ENCODE measurements at places on chromosomes 6 and 20.

DNA sequence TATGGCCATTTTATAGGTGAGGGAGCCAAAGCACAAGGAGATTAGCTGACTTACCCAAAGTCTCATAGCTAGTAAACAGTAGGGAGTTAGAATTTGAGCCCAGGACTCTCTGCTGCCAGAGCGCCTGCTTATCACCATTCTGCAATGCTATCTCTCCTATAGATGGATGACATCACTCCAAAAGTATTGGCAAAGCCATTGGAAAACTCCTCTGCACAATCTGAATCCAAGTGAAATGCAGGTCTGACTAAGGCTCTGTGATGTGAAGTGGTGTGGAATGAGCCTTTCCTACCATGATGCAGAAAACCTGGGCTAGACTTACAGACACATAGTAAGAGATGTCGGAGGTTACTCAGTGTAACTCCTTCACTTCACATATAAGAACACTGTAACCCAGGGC lies 106.3 kb downstream of the GRM1 start:
- no peak for DNase-seq

GRCh38 chr6:160163425-160163824 lies 41.8 kb downstream of the SLC22A1 start:
- no peak for DNase-seq

DNA sequence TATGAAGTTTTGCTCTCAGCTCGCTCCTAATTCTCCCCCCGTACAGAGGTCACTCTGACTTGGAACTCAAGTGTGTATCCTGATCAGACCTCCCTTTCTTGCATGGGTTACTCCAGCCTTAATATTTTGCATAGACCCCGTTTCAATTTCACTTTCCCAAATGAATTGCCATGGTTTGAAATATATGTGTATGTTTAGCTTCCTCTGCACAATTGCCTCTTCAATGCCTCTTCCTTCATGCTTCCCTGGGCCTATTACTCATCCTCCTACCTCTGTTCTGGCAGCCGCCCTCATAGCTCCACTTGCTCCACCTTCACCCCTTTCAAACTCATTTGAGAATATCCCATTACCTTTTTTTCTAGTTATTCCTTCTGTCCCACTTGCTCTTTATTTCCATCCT lies 90.0 kb upstream of the SAMD5 start:
- DNase-seq: no peak

- no peak for DNase-seq
Measured at GRCh38 chr20:63328026-63328700, 33.0 kb downstream of the CHRNA4 start.

GRCh38 chr20:17142666-17143065 lies 84.2 kb upstream of the PCSK2 start:
- no peak for DNase-seq

- no peak for DNase-seq
Measured at GRCh38 chr6:158293122-158293521, 19.1 kb upstream of the TULP4 start.

GRCh38 chr20:52457826-52458225 lies 266.2 kb upstream of the ZFP64 start:
- DNase-seq: no peak

- no peak for DNase-seq
Measured at GRCh38 chr6:43776115-43776798, 6.2 kb downstream of the VEGFA start.

GRCh38 chr6:39508515-39508914 lies 186.0 kb upstream of the KCNK16 start:
- DNase-seq: no peak

GRCh38 chr6:147158881-147159280 lies 45.3 kb upstream of the STXBP5 start:
- no peak for DNase-seq

- no peak for DNase-seq
Measured at GRCh38 chr6:159998538-159998937, 29.7 kb downstream of the IGF2R start.

- DNase-seq: no peak
Measured at GRCh38 chr6:41548841-41549642, 2.9 kb downstream of the FOXP4 start.

- DNase-seq: no peak
Measured at GRCh38 chr6:130369831-130370230, 4.0 kb downstream of the TMEM200A start.

- DNase-seq: no peak
Measured at GRCh38 chr6:25630508-25631278, 21.3 kb upstream of the SCGN start.

DNA sequence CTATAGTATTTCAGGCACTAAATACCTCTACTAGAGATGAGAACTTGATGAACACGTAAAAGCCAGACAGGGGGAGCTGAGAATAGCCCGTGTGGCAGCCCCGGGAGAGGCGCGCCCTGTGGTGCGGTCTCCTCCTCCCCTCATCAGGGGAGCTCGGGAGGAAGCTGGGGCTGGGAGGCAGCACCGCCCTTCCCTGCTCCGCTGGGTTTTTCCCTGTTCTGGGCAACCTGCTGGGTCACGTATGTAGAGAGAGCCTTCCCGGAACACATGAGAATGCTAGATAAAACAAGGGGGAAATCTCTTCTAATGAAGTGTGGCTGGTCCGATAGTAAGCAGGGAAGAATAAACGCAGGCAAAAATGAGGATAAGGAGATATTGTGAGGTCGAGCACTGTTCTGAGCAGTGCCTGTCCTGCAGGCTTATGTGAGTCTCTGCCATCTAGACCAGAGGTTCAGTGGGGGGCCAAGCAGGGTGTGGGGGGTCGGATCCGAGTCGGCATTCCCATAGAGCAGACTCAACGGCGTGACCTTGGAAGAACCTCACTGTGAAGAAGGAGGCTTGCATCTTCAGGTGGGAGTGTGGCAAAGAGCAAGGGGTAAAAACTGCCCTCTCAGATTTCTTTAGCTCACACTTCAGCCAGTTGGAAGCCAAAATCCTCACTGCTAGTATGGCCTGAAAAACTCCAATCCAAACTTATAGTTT lies 13.4 kb upstream of the RPS6KA2 start:
- peak; percentile 8 for DNase-seq

- no peak for DNase-seq
Measured at GRCh38 chr6:39568896-39569295, 156.3 kb downstream of the KIF6 start.

DNA sequence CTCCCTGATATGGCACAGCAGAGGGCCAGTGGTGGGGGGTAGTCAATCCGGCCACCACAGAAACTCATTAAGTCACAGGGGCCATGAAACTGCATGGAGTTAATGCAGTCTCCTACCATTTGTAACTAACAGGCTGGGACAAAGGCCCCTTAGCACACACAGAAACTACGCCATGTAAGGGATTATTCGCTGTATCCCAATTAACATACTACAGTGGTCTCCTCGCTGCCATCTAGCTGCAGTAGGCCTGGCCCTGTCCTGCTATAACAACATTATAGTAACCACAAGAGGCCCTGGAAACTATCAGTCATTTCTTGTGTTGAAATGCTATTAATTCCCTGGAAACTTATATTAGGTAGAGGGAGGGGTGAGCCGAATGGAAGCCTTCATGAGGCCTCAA lies 72.3 kb upstream of the CCN2 start:
- no peak for DNase-seq

- no peak for DNase-seq
Measured at GRCh38 chr6:86471791-86472190, 465.5 kb upstream of the HTR1E start.

DNA sequence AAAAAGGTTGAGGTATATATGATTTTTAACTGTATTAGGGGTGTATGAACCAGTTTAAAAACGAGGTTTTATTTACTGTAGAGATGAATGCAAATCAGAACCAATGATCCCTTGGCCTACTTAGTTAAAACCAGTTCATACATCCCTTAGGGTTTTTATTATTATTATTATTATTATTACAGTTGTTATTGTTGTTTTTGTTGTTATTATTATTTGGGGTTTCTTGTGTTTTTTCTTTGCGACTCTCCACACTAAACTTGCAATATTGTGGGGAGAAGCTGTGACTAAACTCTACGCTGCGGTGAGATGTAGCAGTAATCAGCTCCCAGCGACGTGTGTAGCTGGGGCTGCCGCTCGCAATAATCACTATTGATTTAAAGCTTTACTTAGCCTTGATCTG lies 62.2 kb downstream of the SSR1 start:
- no peak for DNase-seq

DNA sequence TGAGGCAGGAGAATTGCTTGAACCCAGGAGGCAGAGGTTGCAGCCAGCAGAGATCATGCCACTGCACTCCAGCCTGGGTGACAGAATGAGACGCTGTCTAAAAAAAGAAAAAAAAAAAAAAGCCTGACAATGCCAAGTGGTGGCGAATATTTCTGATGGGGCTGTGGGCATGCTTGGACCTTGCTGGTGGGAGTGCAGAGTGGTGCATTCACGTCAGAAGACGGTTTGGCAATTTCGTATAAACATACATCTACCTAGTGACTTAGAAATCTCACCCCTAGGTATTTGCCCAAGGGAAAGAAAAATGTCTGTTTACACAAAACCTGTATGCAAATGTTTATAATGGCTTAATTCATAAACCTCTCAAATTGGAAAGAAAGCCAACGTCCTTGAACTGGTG lies 33.6 kb downstream of the CTCFL start:
- no peak for DNase-seq

DNA sequence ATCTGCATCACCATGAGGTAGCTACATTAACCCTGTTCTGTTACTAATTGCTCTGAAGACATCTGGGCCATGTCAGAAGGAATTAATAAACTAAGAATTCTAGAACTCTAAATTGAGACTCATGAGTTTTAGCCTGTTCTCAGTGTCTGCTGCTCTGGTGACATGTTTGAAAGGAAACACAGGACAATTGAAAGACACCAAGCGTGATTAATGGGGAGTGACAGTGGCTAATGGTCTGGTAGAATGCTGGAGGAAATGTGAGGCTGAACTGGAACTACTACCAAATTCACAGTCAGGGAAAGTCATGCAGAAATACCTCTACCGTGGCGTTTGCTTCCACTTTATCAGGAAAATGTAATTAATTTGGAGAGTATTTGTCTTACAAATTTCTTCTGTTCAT lies 140.0 kb downstream of the TBC1D7 start:
- no peak for DNase-seq

GRCh38 chr6:14373648-14374437 lies 256.3 kb downstream of the CD83 start:
- no peak for DNase-seq

GRCh38 chr20:25259788-25260254 lies 11.9 kb downstream of the PYGB start:
- no peak for DNase-seq

DNA sequence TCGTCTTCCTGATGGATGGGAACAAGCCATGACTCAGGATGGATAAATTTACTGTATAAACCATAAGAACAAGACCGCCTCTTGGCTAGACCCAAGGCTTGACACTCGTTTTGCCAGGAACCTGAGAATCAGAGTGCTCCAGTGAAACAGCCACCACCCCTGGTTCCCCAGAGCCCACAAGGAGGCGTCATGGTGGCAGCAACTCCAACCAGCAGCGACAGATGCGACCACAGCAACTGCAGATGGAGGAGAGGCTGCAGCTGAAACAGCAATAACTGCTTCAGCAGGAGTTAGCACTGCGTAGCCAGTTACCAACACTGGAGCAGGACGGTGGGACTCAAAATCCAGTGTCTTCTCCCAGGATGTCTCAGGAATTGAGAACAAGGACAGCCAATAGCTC lies 100.9 kb upstream of the SAMD5 start:
- DNase-seq: no peak

GRCh38 chr6:31767096-31767645 lies 4.7 kb downstream of the SAPCD1 start:
- DNase-seq: no peak

DNA sequence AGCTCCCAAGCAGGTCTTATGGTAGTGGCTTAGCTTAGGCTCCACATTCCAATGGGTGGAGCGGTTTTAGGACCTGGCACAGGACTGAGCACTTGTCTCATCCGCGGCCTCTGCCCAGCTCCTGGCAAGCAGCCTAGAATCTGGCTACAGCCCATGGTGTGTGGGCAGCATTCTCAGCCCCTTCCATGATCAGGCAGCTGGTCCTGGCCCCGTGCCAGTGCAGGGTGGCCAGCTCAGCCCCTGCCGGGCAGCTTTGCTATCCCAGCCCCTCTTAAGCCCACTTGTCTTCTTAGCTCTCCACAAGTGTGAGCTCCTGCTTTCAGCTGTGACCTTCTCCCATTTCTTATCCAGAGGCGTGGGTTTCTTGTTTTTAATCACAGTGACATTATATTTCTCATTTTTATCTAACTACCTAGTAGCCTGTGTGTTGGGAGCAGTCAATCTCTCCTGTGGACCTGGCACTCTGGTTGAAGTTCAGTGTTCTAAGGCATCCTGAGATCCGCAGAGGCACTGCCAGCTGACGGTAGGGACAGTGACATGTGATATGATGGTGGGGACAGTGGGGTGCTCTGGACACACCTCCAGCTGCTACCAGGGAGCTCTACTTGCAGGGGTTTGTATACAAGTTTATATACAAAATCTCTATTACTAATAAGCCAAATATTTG lies 119.9 kb upstream of the PRND start:
- DNase-seq: no peak

GRCh38 chr6:38136547-38136946 lies 317.0 kb downstream of the ZFAND3 start:
- no peak for DNase-seq

- no peak for DNase-seq
Measured at GRCh38 chr6:3294396-3294795, 35.6 kb downstream of the PSMG4 start.

DNA sequence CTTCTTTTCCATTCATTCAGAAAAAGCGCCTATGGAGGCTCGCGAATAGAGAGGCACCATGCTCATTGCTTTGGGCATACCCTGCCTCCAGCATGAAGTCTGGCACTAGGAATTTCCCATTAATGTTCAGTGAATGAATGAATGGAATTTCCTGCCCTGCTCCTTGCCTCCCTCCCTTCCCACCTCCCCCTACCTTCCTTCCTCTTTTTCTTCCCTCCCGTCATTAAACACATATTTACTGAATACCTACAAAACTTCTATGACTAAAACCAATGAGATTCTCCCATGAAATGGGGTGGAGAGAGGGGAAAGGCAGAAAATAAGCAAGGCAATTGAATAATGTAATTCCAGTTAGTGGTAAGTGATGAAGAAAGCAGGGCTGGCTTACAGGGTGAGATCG lies 213.8 kb upstream of the AGPAT4 start:
- no peak for DNase-seq

DNA sequence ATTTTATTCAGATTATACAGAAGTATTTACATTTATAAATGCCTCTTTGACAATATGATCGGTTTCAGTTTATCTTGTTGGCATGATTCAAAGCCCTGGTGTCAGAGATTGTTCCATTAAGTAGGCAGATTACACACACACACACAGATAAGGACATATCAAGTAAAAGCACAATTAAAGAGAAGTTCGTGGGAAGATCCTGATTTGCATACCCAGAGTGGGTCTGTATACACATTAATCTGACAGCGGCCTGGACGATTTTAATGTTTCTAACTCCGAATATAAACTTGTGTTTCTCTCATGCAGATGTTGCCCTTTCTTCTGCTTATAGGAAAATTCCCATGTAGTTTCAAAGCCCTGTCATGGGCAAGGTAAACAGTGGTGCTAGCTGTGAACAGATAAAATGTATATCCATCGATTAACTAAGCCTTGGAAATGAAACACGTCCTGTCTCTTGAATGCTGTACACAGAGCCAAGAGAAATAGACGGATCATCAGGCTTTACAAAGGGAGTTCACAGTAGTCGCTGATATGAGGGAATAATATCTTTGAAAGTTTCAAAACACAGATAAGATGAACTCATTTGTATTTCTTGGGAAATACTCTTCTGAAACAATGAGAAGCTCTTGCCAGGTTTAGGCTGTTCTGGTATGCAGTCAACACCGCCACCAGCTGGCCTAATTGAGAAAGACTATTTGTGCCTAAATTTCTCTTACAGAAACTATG lies 108.2 kb upstream of the GMDS start:
- peak; percentile 53 for DNase-seq

GRCh38 chr6:27825025-27825793 lies 87.0 kb downstream of the OR2B2 start:
- no peak for DNase-seq

Measured in stimulated activated CD4-positive, alpha-beta T cell treated with anti-CD3 and anti-CD28 coated beads, Interleukin-4, amount 100 ng/mL, for 1 hour (primary cell).